Stimulated activated CD8-positive, alpha-beta memory T cell treated with anti-CD3 and anti-CD28 coated beads, Interleukin-2, amount 100 ng/mL, for 1 hour (primary cell): ENCODE measurements at places on chromosomes 6 and 20.

DNA sequence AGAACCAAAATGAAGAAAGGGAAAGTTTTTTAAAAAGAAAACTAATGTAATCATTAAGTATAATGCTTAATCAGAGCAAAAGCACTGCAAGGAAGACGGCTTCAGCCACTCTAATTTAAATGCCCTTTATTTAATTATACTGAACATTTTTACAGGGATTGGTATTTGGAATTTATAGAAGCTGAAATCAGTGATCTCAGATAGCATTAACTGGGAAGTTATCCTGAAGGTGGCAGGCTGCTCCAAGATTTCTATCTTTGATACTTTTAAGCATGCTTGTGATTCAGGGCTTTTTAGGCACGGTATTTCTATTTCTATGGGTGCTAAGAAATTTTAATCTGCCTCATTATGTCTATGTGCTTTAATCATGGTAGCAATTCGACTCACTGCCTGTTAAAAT lies 1.3 kb upstream of the NDUFAF4 start:
- DNase-seq: no peak

DNA sequence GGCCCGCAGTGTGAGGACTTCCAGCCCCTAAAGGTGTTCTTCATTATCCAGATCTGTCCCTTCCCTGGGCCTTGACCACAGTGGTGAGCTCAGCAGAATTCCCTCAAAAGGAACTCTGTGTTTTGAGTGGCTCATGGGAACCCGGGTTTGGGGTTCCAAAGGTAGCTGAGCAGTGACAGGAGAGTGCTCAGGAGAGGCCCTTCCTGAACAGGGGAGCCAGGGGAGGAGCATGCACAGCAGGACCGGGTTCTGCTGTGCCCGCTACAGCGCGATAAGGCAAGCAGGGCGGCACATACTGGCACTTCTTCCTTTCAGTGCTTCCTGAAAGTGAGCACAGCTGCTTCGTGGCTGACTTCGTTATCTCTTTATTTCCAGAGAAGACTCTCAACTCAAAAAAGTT lies 88.3 kb downstream of the SSR1 start:
- no peak for DNase-seq

GRCh38 chr6:42162384-42162783 lies 10.8 kb upstream of the GUCA1A start:
- DNase-seq: no peak

DNA sequence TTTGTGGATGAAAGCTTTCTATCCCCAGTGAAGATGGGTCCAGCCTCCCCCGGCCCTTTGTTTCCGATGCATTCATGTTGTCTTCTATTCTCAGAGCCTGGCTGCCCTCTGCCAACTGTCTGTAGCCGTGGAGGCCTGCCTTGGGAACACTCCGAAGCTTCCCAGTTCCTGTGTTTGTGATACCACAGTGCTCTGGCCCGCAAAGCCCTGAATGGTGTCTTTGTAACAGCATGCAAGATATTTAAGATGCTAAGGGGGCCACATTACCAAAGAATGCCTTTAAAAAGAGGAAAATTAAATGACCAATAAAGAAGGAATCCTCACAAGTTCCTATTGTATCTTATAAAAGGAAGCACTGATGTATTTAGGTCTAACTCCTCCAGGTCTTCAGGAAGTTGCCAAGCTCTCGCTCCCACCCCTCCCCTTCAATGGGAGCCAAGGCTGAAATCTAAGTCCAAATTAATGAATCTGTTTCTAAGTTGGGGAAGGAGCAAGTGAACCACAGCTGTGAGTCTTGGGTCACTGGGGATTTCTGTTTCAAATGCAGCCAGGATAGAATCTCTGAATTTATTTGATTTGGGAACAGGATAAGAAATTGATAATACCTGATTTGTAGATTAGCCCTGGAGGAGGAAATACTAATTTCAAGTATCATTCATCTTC lies 596.1 kb downstream of the QKI start:
- no peak for DNase-seq

GRCh38 chr6:31545291-31545690 lies 1.1 kb downstream of the ATP6V1G2 start:
- no peak for DNase-seq

DNA sequence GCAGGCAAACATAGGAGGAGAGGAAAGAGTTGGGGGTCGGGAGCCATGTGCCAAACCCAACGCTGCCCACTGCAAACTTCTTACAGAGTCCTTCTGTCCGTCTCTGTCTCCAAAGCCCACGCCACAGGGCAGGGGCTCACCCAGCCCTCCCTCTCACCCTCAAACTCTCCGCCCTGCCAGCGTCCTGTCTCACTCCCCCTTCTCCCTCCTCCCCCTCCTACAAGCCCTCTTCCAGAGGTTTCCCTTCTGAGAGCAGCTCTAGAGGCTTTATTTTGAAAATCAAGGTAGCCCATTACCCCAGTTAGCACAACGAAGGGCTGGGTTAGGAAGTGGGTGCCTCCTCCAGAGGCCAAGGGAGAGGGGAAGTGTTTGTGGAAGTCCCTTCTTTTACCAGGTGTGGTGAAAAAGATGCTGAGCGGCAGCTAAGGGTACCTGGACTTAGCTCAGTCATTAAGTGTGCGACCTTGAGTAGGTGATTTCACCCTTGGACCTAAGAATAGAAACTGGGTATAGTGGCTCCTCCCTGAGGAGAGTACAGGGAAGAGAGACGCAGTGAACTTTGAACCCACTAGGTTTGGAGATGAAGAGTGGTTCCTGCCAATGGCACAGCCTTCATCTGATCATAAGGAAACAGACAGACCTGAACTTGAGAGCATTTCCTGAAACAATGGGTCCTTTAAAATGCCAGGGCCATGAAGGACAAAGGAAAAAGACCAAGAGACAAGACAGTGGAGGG lies 123.8 kb downstream of the BANF2 start:
- no peak for DNase-seq

DNA sequence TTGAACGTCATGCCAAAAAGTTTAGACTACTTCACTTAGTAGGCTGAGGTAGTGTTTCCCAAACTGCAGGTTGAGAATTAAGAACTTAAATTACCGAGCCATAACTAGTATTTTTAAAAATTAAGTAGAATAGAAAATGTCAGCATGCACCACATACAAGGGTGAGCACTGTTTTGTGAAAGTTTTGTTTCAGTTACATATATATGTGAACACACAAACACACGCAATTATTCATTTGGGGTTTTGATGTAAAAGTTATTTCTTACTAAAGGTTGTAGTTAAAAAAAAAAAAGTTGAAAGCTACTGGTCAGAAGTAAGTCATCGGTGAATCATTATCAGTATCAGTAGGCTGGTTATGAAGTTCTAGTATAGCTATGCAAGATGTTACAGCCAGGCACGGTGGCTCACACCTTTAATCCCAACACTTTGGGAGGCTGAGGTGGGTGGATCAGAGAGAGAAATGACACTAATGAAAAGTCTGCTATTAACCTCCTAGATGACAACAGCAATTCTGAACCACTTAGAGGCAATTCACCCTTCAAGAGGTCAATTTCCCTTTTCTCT lies 24.1 kb downstream of the FASTKD5 start:
- no peak for DNase-seq

DNA sequence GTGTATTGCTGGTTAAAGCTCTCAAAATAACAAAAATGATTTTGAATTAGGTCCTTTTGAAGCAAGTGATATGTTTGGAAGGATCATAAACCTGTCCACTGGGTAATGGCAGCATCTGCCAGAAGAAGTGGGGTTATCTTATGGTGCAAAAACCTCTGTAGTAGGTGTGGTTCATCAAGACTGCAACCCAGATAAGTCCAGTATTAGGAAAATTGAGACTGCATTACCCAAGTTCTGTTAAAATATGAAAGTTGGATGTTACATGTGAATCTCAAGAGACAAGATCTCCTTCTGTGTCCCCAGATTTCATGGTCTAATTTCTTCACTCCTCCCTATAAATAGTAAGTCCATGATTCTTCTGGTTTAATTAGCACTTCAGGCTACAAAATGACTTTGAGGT lies 59.4 kb downstream of the RPRD1B start:
- DNase-seq: no peak

DNA sequence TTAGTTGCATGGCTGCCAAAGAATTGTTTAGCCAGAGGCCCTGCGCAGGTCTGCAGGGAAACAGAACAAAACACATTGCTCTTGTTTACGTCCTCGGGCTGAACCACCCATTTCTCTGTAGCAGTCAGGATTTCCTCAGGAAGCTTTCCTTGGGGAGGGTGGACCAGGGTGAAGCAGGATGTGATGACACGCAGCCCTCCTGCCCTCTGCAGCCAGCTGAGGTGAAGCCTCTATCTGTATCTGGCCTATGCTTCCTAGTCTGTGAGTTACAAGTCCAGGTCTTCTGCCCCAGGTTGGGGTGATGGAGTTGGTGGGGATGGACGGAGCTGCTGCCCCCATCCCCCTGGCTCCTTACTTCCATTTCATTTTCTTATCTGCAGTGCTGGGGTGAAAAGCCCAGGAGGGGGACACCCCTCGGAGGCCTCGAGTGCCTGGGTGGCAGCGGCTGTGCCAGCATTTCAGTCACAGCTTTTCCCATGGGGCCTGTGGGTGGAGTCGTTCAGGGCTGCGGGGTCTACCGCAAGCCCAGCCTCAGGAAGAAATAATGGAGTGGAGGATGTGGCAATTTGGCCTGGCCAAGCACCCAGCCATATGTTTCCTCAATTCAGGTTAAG lies 24.9 kb downstream of the SASH1 start:
- no peak for DNase-seq

GRCh38 chr6:149154261-149154821 lies 163.2 kb upstream of the TAB2 start:
- no peak for DNase-seq

DNA sequence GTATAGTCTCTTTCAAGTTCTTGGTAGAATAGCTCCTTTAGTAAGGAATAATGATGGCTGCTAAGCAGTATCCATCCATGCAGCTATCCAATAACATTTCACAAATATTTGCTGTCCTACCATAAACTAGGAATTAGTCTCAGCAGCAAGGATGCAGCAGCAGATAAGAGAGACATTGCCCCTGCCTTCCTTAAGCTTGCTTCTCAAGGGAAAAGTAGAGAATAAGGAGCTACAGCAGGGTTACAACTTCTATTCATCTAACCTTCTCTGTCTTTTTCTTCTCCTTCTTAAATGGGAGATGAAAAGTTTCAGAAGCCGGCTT lies 2.4 kb downstream of the IL22RA2 start:
- DNase-seq: no peak

DNA sequence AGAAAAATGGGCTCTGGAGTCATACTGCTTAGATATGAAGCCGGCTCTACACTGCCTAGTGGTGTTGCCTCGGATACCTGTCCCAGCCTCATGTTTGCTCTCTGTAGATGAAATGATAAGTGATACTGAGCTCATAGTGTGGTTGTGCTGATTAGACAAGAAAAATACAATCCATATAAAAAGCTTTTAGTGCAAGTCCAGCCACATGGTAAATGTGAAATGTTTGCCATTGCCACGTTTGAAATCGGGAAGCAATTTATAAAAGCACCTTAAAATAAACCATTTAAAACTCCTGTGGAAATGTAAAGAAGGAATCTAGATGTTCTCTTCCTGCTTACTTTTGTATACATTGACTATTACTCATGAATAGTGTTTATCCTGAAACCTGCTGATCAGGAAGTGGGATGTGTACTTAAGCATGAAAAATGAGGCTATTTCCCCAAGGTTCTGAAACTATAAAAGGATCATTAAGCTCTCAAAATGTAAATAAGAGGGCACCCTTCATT lies 13.1 kb upstream of the PBOV1 start:
- no peak for DNase-seq

DNA sequence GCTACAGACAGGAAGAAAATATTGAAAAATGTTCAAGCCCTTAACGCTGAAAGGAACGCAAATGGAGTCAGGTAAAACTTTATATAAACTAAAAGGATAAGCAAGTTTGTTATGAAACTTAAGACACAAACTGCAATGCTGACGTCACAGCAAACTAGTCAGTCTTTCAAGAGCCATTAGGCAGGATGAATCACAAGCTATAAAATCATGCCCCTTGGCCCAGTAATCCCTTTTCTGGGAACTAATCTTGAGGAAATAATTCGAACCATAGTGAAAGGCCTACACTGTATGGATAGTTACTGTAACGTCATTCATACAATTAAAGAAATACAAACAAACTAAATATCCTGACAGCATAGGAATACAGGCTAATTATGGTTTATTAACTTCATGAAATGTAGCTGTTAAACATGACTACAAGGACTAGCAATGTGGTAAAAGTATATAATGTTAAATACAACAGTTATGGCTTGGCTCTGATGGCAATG lies 42.7 kb upstream of the HINT3 start:
- no peak for DNase-seq

- DNase-seq: no peak
These were observed 3.6 kb downstream of the MPC1 start for GRCh38 chr6:166379103-166379586.

- no peak for DNase-seq
These were observed 224.4 kb downstream of the UST start for GRCh38 chr6:148971031-148971927.

DNA sequence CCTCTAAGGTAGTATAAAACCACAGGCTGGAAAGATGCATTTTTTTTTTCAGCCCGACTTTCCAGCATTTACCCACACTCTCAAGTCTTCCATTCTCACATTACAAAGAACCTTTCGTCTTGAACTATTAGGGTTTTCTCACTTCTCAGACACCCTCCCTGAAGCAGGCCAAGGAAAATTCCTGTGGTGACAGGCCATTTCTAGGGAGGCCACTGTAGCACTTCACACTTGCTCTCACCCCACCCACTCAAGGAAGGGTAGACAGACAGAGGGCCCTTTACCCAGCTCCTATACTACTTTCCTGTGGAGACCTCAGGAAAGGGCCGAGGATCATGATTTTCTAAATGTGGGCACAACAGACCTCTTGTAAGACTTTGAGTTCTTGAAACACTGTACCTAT lies 27.7 kb downstream of the KCNS1 start:
- no peak for DNase-seq

- no peak for DNase-seq
These were observed 46.9 kb upstream of the ENPP5 start for GRCh38 chr6:46217671-46218131.

DNA sequence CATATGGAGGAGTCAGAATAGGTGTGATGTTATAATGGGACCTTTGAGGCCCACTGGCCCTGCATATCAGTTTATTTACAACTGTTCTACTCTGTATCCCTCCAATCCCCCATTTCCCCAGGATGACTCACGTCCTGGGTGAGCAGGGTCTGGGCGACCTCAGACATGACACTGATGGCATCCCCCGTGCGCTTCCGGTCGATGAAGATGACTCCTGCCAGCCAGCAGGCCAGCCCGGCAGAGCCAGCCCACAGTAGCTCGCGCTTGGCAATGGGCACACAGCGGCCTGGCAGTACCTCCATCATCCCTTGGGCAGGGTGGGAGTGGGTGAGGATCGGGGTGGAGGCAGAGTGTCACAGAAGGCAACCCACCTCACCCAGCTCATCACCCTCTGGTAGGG lies 5.6 kb downstream of the AGPAT1 start:
- DNase-seq: no peak
